ENCODE measurements at places on chromosomes 11 and 22. TPM values are rescaled to one million over a fixed set of nuclear protein-coding genes. Genes with fewer than 3 reads are reported as not detected.

The L3MBTL2 gene
- 8.9 TPM for total RNA-seq

The IFITM2 gene
- 530 TPM for total RNA-seq

The CASP5 gene
- not detected for total RNA-seq

The WBP2NL gene
- total RNA-seq: 2.8 TPM

The UPK3A gene
- not detected for total RNA-seq

The RAG2 gene
- total RNA-seq: not detected

The WT1 gene
- 123 TPM for total RNA-seq

The TUBA8 gene
- total RNA-seq: 1.4 TPM

The CHRM4 gene
- total RNA-seq: 0.24 TPM

The SEPTIN5 gene
- 25.4 TPM for total RNA-seq

The FOLR2 gene
- total RNA-seq: 10.1 TPM

The APOBEC3G gene
- 30.1 TPM for total RNA-seq

The LMO2 gene
- 8.5 TPM for total RNA-seq

The OR5J2 gene
- total RNA-seq: not detected

The OR52I1 gene
- total RNA-seq: not detected

The FAM111B gene
- total RNA-seq: 0.18 TPM

The MMP10 gene
- total RNA-seq: not detected

The MMP27 gene
- not detected for total RNA-seq

The MMP13 gene
- not detected for total RNA-seq

The MRGPRX4 gene
- not detected for total RNA-seq

The KIAA0930 gene
- 14.8 TPM for total RNA-seq

The P2RX3 gene
- total RNA-seq: not detected

The TMEM132A gene
- 16.5 TPM for total RNA-seq

The APOBEC3H gene
- total RNA-seq: 0.23 TPM

The ZNF280B gene
- total RNA-seq: 2.8 TPM

The FLRT1 gene
- 1.2 TPM for total RNA-seq

The TLCD5 gene
- 8.6 TPM for total RNA-seq

The CLTCL1 gene
- 5.6 TPM for total RNA-seq

The POU2AF2 gene
- total RNA-seq: 0.30 TPM

The TRIM48 gene
- total RNA-seq: not detected

The DGCR8 gene
- 24.1 TPM for total RNA-seq

The KRTAP5-10 gene
- total RNA-seq: not detected

The GLB1L3 gene
- 0.11 TPM for total RNA-seq

The SVIP gene
- 21.1 TPM for total RNA-seq

The ANKK1 gene
- 0.63 TPM for total RNA-seq

The PARVA gene
- total RNA-seq: 89.8 TPM

The FDXACB1 gene
- total RNA-seq: 1.8 TPM

The SYT8 gene
- total RNA-seq: not detected

The HTR3B gene
- not detected for total RNA-seq

The LYVE1 gene
- total RNA-seq: 49.9 TPM

The NUDT8 gene
- total RNA-seq: 5.0 TPM

The ADAMTS8 gene
- 1.1 TPM for total RNA-seq

The SIK3 gene
- total RNA-seq: 33.3 TPM

The TEX12 gene
- 0.37 TPM for total RNA-seq

The LRRC10B gene
- 0.98 TPM for total RNA-seq

The GPR83 gene
- total RNA-seq: under 0.01 TPM

Measured in ovary (tissue), 10 donors.